ENCODE measurements at places on chromosomes 6 and 20. TPM values are rescaled to one million over a fixed set of nuclear protein-coding genes. Genes with fewer than 3 reads are reported as not detected.

Gene DLK2
- total RNA-seq, result 8.3 TPM

Gene HCK
- 5.1 TPM for total RNA-seq

Gene RAET1L
- total RNA-seq, result 0.23 TPM

Gene NR2E1
- 11.1 TPM for total RNA-seq

Gene TTK
- total RNA-seq, result 10.1 TPM

Gene FOXS1
- total RNA-seq, result 1.4 TPM

Gene C20orf141
- not detected for total RNA-seq

Gene APMAP
- 85.6 TPM for total RNA-seq

Gene TPBG
- 7.2 TPM for total RNA-seq

Gene FOXF2
- 2.3 TPM for total RNA-seq

Gene DLGAP4
- 38.3 TPM for total RNA-seq

Gene ITPR3
- total RNA-seq, result 1.8 TPM

Gene SMAP1
- 82.6 TPM for total RNA-seq

Gene ECT2L
- total RNA-seq, result 1.2 TPM

Gene IMPG1
- not detected for total RNA-seq

Gene PPP1R14C
- 35.5 TPM for total RNA-seq

Gene VSX1
- total RNA-seq, result 0.46 TPM

All from diencephalon (tissue), 1 donor.